CD4-positive, alpha-beta T cell treated with Interleukin-12 subunit alpha and Interleukin-12 subunit beta, for 1 hour (primary cell): ENCODE measurements at places on chromosomes 3 and 15.

DNA sequence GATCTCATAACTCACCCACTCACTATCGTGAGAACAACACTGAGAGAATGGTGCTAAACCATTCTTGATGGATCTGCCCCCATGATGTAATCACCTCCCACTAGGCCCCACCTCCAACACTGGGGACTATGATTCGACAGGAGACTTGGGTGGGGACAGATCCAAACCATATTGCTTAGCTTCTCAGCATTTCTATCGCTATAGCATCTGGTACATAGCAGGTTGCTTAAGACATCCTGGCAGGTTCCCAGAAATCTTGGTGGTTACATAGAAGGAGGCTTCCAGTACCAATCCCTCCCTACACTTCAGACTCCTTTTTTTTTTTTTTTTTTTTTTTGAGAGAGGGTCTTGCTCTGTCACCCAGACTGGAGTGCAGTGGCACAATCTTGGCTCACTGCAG lies 487.8 kb downstream of the EDEM1 start:
- no peak for DNase-seq

- DNase-seq = no peak
Observed at GRCh38 chr3:127701280-127701911, 28.6 kb downstream of the ABTB1 start.

- DNase-seq = no peak
Observed at GRCh38 chr3:5677555-5677954, 490.0 kb downstream of the EDEM1 start.

GRCh38 chr15:77666296-77666660 lies 33.6 kb upstream of the LINGO1 start:
- DNase-seq = no peak

DNA sequence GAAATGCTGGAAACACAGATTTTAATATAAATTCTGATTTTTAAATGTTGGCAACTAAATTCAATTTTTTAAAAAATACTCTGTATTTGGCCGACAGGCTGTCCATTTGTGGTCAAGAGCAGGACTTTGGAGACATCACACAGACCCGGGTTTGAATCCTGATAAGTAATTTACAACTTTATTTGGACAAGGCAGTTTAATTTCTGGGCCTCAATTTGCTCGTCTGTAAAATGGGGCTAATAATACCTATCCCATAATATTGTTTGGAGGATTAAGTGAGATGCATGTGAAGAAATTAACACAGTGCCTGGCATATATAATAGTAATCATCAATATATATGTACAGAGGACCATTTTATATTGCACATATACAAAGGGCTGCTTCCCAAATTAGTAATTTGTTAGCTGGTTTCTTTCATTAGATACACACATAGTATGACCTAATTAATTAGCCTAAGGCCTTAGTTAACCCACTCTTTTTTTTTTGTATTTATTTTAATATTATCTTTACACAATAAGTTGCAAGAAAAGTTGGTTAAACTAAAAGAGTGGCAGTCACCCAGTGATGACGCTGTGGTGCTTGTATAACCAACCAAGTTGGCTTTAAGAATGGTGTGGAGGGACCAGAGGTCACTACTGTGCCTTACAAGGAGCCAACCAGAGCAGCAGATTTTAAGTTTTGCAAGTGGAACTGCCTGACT lies 665 bp downstream of the PIGB start:
- peak; percentile 12 for DNase-seq

DNA sequence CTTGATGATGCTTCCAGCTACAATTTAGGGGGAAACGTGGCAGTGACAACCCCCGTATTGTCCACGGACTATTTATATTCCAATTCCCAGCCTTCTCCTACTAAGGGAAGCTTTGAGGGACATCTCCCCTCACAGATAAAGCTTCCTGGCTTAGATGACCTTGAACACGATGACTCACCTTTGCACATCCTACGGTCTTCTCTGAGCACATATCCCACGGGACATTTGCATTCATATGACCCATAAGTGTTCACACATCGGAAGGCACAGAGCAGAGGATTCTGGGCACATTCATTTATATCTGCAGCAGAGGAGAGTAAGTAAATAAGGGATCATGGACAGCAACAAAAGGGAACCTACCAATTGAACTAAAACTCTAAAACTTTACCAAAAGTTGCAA lies 101.5 kb downstream of the DUT start:
- no peak for DNase-seq

DNA sequence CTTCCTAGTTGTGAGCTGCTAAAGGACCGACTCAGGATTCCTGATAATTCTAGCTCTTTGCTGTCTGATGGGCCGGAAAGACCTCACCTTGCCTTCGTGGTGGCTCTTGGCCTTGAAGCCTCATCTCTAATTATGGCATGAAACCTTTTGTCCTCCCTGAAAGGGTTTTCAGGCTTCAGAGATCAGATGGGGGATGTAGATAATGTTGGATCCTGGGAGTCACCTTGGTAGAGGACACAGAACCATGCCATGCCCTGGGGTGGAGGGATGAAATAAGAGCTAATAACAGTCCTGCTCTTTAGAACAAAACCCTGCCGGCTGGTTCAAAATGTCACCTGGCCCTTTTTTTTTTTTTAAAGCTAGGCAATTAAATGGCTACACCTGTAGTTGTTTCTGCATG lies 50.8 kb upstream of the SYN2 start:
- no peak for DNase-seq

- no peak for DNase-seq
Observed at GRCh38 chr3:77412021-77412438, 372.1 kb downstream of the ROBO2 start.

GRCh38 chr3:171460725-171461524 lies 720 bp upstream of the TNIK start:
- DNase-seq = peak; percentile 42

DNA sequence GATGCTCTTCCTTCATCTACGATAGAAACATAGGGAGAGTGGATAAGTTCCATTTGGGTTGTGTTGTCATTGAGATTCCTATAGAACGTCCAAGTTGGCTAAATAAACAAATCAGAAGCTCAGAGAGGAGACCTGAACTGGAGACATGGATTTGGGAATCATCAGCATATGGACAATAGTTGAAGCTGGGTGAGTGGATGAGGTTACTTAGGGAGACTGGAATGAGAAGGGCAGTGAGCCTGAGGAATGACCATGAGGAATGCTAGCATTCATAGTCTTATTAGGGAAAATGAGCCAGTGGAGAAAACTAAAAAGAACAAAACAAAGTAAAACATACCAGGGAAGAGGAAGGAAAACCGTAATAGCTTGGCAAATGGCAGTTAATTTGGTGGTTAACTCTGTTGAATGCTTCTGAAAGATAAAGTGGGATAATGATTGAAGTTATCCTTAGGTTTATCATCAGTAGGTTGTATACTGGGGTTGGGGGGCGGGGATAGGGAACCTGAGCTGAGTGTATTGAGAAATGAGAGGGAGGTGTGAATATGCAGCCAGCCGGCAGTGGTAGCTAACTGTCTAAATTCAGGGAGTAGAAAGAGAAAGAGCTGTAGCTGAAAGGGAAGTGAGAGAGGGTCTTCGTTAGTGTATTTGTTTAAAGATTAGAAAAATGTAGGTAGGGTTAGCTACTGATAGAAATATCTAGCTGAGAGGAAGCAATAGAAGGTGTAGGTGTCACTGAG lies 74.6 kb downstream of the ARHGEF26 start:
- DNase-seq = no peak

GRCh38 chr3:100455841-100456550 lies 36.4 kb upstream of the TMEM45A start:
- DNase-seq = no peak

- DNase-seq = no peak
Observed at GRCh38 chr3:21752749-21753347, 1.8 kb upstream of the ZNF385D start.

- DNase-seq = no peak
Observed at GRCh38 chr3:193784822-193785221, 191.8 kb downstream of the OPA1 start.

GRCh38 chr3:196624907-196625306 lies 14.6 kb upstream of the NRROS start:
- DNase-seq = no peak

DNA sequence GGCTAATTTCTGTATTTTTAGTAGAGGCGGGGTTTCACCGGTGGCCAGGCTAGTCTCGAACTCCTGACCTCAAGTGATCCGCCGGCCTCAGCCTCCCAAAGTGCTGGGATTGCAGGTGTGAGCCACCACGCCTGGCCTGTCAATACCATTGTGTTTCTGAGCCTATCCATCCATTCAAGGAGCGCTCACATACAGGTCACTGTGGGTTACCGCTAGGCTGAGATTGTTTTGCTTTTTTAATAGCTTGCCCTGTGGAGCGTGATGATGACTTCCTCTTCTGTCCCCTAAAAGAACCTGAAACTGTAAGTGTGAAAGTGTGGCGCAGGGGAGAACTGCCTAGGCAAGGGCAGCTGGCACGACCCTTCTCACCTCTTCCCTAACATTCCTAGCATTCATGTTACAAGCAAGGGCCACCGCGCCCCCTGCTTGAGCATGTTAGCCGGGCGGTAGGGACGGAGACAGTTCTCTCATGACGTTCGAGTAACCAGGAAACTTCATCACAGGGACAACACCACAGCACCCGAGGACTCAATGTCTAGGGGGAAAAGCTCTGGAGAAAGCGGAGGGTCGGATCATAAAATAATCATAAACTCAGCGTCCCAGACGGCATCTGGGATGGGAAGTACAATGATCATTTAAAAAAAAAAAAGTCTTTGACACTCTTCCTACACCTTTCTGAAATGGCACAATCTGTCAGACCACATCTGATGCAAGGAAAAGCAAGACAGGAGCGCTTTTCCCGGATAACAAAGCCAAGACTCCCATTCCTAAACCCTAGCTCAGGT lies 790 bp downstream of the LAMP3 start:
- DNase-seq = peak; percentile 23

DNA sequence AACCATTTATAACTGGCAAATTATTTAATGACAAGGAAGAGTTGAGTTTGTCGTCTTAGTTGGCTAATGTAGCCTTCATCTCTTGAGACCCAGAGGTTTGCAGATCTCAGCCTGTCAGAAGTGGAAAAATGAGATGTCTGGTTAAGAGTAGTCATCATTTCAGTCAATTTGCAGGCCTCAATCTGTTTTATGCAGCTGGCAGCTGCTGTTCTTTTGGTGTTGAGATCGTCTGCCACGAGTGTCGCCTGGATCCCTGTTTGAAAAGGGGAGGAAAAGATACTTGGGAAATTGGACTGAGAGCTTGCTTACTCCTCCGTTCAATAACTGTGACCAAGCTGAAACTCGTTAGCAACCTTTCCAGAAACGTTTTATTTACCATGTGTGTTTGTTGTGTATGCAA lies 2.3 kb downstream of the PHLDB2 start:
- DNase-seq = no peak

- no peak for DNase-seq
Observed at GRCh38 chr3:1093217-1093616, 393 bp downstream of the CNTN6 start.

GRCh38 chr3:116155841-116156240 lies 289.4 kb downstream of the LSAMP start:
- DNase-seq = no peak

DNA sequence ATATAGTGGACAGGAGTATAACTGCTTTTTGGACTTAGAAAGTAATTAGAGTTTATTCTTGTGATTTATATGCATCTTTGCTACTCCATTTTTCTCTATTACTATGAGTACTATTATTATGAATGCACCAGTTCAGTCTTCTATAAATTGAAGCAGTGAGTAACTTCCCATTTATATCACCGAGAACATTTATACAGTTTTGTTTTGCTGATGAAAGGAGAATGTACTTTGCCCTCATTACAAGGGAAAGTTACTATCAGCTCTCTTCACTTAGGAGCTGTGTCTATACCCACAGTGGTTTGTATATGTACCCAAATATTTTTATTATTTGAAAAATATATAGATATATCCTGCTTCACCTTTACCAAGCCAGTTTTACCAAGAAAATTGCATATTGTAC lies 5.7 kb downstream of the KBTBD12 start:
- no peak for DNase-seq

DNA sequence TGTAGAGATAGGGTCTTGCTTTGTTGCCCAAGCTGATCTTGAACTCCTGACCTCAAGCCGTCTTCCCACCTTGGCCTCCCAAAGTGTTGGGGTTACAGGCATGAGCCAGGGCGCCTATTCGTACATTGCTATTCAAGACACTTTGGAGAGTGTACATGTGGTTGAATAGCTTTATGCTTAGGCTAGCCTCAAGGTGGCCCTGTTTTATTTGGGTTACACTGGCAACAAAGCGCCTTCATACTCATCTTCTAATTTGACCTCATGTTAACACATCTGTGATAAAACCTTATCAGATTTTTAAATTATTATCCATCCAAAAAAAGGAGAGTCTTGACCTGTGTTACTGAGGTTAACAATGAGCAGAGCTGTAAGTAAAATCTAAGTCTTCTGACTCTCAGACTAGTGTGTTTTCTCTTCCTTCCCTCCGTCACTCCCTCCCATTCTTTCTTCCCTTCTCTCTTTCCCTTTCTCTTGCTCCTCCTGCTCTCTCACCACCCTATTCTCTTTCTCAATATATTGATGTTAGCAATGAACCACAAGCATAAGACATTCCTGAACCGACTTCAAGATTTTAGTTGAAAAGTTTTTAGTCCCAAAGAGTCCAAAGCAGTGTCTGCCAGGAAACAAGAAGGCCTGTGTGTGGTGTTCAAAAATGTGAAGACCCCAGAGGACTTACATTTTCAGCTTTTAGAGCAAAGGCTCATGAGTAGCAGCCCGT lies 603.7 kb upstream of the CFAP20DC start:
- no peak for DNase-seq

DNA sequence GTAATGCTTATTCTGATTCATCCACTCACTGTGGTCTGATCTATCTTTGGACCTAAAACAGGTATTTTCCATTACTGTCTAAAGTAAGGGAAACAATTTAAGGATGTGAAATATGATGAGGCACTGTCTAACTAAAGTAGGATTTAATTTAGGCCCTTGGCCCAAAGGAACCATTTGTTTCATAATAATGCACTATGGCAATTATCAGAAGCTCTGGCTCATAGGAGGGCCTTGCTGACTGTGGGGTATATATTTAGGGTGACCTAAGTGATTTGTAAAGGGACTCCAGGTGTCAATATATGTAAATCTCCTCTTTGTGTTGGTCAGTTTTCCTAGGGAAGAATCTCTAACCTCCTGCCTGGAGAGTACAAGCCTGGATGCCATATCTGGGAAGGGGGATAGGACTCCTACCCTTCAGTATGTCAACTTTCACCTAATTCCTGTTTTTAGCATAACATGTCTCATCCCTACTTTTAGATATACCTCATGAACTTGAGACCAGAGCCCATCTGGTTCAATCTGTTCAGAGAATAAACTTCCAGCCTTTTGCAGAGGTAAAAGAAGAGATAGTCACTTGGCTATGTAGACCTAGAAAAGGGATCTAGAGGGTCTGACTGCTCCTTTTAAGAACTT lies 20.1 kb downstream of the DET1 start:
- DNase-seq = no peak

GRCh38 chr3:119898478-119899191 lies 116.7 kb downstream of the NR1I2 start:
- no peak for DNase-seq

- DNase-seq = no peak
Observed at GRCh38 chr3:94349310-94349878, 286.5 kb downstream of the NSUN3 start.

GRCh38 chr3:71724584-71725270 lies 475 bp downstream of the EIF4E3 start:
- DNase-seq = peak; percentile 31

- no peak for DNase-seq
Observed at GRCh38 chr3:63976161-63976871, 47.0 kb downstream of the PSMD6 start.

- no peak for DNase-seq
Observed at GRCh38 chr3:111592936-111593335, 2.2 kb downstream of the ZBED2 start.
